ENCODE measurements at places on chromosomes 3 and 15.

DNA sequence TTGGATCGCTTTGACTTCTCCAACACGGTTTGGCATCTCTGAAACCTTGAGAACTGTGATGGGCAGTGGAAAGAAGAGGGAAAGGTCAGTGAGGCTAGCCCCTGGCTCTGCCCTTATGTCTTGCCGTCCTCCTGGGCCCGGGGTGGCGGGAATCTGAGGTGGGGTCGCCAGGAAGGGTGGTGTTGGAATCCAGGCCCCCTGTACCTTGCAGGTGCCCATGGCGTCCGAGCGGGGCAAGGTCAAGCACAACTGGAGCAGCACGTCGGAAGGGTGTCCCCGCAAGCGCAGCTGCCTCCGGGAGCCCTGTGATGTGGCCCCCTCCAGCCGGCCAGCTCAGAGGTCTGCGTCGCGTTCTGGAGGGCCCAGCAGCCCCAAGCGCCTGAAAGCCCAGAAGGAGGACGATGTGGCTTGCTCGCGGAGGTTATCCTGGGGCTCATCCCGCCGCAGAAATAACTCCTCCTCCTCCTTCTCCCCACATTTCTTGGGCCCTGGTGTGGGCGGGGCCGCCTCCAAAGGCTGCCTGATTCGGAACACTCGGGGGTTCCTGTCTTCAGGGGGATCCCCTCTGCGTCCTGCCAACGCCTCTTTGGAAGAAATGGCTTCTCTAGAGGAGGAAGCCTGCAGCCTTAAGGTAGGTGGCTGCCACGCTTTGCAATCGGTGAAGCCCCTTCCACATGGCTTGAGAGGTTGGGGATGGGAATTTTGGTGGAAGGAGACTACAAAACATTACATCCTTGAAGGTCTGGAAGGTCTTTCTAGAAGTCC is 907 bp downstream of the TATDN2 start:
- no peak for DNase-seq

DNA sequence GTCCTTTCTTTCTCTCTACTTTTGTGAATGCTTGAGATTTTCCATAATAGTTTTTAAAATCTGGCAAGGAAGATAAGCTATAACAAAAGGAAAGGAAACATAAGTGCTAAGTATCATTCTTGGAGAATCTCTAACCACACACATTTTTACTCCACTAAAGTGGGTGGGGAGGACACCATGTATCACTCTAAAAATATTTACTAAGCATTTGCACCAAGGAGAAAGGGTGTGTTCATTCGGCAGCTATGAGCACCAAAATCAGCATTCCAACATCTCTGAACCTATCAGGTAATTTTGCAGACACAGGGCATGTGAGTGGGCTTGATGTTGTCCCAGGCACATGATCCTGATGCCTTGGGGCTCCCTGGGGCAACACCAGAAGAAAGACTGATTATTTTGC is 5.5 kb downstream of the B4GALT4 start:
- peak; percentile 82 for DNase-seq

DNA sequence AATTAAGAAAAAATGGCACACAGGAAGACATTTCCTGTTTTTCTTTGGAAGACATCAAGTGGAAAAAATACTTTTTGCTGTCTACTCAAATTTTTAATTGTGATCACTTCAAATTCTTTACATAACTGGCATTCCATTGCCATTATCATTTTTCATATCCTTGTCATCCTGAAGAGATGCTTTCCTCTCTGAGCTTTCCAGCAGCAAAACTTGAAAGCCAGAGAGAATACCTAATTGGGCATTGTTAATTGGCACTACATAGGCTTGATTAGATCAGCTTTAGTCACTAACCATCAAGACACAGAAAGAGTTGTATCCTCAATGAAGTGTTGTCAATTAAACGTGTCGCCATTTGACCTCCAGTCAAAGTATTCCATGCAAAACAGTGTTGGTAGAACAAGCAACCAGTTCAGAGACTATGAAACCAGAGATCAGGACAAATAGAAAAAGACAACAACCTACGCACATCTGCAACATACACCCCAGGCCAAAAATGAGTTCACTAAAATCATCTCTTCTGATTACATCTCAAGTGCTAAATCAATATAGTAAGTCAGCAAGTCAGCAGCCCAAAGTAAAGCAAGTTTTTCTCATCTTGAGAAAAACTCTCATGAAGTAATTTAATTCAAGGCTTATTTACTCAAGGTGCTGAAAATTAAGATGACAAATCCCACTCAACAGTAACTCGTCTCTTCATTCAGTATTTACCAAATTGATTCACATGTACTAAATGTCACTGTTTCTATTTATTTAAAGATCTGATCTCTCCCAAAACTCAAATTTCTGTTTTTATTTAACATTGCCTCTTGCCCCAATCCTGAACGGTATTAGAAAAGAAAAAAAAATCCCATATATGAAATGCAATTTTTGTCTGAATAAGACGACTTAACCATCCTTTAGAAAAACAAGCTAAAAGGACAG is 123.0 kb downstream of the SUCLG2 start:
- DNase-seq = peak; percentile 51

DNA sequence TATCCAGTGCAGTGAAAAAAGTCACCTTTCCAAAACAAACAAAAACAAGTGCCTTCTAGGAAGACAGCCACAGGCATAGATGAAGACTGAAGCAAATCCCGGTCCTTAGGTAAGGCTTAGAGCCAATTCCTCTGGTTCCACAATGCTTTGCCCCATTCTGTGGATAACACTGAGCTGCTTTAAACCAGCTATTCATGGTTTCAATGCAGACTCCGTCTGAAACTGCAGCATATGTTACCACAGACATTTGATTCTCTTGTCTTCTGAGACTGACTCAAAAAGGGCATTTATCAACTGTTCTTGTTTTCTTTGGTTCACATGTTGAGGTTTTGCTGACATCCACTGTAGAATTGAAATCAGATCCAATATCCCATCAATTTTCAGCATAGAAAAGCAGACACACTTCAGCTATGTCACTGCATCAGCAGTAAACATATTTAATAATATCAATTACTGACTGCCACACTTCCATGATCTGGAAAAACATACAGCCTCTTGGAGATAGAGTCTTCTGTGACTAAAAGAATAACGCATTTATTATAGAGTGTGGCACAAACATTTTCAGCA is 659.3 kb downstream of the ROBO2 start:
- no peak for DNase-seq

DNA sequence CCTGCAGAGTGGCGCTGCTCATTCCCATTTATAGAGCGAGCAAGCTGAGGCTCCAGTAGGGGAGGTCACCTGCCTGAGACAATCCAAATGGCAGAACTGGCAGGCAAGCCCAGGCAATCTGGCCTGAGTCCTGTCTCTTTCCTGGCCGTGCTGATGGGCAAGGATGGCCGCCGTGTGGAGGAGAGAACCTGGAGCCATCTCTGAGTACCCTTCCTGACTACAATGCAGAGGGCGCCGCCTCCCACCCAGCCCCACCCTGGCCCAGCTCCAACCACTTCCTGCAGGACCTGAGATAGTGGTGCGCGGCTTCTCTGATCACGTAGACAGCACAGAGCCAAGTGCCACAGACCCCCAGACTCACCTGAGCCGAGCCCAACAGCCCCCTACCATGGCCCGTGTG is 7.0 kb downstream of the TLR9 start:
- DNase-seq = no peak

DNA sequence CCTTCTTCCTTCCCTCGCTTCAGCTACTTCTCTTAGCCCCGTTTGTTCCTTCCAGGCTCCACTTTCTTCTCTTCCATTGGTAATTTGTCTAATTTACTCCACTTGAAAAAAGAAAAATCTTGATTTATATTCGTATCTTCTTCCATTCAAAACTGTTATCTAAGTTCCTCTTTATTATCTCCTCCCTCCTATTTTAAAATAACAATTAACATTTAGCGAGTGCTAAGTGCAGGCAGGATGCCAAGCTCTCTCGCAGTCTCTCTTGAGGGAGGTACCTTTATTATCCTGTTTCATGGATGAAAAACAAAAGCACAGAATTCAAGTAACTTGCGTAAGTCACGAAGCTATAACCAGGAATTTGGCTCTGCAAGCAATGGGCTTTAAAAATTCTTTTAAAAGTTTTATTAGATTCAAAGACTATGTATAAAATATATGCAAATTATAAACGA is 418.9 kb upstream of the NAALADL2 start:
- peak; percentile 55 for DNase-seq

DNA sequence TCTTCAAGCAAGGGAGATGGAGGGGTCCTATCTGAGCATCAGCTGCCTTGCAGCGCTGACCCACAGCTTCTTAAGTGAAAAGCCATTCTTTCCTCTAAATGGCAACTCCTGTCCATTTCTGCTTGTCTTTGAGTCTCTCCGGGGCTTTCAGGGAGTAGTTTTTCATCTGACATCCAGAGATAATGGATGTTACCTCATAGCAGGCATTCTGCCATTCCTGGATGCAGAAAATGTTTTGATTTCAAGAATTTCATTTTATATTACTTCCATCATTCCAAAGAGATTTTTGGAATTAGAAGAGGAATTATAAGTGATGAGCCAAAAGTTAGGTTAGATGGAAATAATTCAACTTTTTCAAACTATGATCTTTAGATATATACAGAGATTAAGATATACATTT is 44.9 kb upstream of the GABRG3 start:
- no peak for DNase-seq

DNA sequence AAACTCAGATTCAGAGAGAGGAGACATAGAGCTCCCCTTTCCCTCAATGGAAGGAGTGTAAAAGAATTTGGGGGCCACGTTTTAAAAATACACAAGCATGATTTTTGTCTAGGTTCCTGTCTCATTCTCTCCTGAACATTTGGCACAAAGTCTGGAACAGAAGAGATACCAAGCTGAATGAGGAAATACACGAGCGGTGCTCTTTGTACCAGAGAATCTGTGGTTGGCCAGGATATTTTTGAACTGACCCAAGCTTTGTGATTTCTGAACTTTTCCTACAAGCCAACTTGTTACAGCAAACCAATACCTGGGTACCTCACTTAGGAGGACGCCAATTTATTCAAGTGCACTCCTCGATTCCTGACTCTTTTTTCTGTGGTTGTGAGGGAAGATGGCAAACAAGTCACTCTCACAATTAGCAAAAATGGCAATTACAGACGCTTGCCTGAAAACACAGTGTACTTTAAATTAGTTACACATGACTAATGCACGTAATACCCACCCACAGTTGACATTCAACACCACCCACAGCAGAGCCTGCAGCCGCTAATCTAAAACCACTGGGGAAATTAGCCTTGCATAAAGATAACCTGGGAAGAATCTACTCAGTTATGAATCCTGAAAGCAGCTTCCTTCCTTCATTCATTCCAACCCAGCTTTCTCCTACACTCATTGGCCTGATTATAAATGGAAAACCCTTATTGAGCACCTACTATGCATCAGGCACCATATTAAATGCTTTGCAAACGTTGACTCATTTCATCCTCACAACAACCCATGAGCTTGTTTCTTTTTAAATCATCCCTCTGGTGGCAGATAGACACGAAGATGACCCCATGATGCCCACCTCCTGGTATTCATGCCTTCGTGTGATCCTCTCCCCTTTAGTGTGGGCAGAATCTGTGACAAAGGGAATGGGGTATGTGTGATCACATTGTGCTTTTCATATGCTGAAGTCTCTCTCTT is 293.5 kb downstream of the KBTBD8 start:
- DNase-seq = no peak

DNA sequence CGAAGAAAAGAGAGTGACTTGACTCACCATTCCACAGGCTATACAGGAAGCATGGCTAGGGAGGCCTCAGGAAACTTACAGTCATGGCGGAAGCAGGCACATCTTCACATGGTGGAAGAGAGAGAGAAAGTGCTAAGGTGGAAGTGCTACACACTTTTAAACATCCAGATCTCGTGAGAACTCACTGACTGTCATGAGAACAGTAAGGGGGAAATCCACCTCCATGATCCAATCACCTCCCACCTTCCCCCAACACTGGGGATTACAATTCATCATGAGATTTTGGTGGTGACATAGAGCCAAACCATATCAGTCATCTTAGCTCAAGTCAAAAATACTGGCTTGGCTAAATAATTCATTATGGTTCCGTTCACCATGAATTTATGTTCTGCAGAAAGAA is 45.3 kb upstream of the NEDD4 start:
- DNase-seq = no peak

- no peak for DNase-seq
Observed at GRCh38 chr15:78830514-78831228, 19.4 kb upstream of the ADAMTS7 start.

DNA sequence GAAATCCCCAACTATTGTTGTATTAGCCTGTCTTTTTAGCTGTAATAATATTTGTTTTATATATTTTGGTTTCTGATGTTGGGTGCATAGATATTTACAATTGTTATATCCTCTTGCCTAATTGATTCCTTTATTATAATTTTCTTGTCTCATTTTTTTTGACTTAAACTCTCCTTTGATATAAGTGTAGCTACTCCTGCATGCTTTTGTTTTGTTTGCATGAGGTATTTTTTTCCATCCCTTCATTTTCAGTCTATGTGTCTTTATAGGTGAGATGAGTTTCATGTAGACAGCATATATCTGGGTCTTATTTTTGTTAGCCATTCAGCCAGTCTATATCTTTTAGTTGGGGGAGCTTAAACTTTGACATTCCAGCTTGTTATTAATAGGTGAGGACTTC is 37.4 kb downstream of the FAIM start:
- no peak for DNase-seq
